ENCODE measurements at places on chromosomes 3 and 15.

DNA sequence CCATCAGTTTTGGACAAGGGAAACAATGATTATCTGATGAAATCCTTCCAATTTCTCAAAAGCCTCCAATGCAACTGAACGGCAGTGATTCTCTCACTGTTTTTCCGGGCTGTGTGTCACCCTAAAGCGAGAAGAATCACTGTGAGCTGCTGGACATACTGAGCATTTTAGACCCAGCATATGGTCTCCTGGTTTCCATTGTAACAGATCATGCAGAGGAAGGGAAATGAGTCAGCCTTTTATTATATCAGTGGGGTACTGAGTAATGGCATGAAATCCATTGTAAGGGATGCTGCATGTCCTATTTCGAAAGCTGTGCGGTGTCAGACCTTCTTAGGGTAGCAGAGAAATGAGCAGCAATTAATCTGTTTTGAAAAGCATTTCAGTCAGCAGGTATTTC is 287.1 kb downstream of the IL5RA start:
- no peak for DNase-seq

DNA sequence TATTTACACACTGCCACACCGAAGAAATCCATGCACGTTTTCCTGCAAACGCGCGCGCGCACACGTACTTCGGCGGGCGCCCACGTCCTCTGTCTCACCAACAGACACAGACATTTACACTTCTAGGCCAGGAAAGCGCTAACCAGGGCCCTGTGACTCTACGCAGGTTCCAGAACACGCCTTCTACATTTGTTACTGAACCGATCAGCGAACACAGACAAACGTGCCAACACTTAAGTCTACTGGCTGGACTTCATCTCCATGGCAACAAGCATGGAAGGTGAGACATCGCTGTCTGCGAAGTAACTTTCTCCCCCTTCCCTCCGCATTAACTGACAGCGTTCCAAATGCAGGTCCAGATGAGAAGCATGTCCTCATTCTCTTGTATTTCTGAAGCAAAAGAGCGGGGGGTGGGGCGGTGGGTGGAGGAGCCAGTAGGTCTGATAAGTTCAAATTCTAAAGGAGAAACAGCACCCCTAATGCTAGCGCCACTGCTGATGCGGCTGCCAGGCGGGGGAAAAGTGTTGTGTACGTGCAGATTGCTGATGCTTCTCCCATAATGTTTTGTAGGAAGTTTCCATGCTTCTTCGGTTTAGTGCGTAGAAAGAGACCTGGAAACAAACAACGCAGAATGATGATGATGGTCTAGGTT is at the start of gene CTXN2:
Gene CTXN2, plus strand, starts transcription at position 92 of the 652 bp plus-strand sequence. CDS start 9,636 bp downstream, outside the sequence.
- DNase-seq, result no peak

DNA sequence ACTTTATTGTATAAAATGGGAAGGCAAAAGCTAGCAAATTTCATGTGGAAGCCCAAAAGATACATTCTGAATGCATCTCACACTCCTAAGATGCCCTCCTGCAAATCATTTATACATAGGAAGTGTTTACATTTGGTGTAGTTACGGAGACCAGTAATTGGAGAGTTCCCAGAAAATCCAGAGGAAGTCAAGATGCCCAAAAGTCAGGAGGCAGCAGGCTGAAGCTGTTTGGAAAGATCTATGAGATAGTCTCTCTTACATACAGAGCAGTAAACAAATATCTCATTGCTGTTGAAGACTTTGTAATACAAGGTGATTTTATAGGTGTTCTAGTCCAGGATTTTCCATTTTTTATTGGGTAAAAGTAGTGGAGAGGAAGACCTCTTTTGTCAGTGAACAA is 8.8 kb downstream of the KLHL24 start:
- DNase-seq, result no peak

GRCh38 chr15:89142423-89142822 is 54.2 kb downstream of the ABHD2 start:
- DNase-seq, result no peak

DNA sequence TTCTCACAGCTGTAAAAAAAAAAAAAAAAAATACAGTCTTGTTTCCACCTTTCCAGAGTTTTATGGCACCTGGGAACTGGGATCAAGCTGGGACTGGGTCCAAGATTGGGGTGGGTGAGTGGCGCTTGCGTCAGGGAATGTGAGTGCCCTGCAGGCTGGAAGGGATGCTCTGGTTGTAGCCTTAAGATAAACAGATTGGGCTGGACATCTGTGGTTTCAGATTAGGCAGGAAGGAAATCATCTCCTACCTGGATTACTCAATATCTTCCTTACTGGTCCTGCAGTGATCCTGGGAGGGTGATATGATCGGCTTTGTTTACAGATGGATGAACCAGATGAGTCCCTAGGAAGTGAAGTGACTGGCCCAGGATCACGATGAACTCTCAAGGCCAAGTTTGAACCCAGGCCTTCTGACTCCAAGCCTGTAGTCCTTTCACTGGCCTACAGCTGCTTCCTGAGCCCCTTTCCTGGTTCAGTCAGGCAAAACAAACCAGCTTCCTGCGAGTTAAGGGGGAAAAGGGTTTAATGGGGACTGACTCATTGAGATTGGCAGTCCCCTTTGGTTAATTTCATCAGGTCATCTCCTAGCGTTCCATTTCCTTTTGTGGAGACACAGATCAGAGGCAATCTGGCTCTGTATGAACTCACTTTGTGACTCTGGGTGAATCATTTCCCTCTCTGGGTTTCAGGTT is 179.8 kb downstream of the THSD4 start:
- no peak for DNase-seq

DNA sequence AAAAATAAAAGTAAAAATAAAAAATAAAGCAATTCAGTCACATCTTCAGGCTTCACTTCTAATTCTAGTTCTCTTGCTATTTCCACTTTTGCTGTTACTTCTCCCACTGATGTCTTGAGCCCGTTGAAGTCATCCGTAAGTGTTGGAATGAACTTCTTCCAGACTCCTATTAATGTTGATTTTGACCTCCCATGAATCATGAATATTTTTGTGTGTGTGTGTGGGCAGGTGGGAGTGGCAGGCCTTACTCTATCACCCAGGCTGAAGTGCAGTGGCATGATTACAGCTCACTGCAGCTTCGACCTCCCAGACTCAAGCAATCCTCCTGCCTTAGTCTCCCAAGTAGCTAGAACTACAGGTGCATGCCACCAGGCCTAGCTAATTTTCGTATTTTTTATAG is 10.7 kb downstream of the USP4 start:
- no peak for DNase-seq

GRCh38 chr15:33492434-33493052 is 181.8 kb downstream of the RYR3 start:
- DNase-seq, result no peak

DNA sequence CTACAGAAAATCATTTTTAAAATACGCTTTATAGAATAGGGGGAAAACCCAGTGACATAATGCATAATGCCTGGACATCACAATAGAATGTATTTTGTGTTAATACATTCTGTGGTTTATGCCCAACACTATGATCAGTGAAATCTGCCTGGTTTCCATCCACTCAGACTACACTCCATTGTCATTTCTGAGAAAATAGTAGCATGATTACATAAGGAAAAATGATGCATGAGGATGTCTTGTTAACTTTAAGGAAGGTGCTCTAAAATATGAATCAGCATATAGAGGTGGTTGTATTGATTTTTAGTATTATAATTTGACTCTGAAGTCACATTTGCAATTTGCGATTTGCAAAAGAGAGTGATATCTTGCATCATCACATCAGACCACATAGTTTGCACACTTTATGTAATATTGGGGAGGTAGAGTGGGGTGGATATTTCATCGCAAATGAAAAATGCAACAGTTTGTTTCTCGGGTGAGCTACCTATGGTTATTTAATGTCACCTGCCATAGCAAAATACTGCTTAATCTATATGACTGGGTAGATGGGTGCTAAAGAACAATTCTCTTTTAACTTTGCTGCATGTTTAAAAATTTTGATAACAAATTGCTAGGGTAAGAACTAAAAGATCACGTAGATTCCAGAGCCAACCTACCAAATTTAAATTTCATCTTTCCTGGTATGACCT is 403.9 kb downstream of the IL5RA start:
- no peak for DNase-seq

DNA sequence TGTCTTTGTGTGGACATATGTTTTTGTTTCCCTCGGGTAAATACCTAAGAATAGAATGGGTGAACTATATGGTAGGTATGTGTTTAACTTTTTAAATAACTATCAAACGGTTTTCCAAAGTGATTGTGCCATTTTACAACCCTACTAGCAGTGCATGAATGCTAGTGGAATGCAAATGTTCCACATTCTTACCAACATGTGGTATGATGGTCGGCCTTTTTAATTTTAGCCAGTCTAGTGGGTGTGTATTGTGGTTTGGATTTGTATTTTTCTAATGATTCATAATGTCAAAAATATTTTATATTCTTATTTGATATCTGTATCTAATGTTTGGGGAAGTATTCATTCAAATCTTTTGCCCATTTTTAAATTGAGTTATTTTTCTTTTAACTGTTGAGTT is 68.2 kb upstream of the SMAD3 start:
- DNase-seq, result no peak

DNA sequence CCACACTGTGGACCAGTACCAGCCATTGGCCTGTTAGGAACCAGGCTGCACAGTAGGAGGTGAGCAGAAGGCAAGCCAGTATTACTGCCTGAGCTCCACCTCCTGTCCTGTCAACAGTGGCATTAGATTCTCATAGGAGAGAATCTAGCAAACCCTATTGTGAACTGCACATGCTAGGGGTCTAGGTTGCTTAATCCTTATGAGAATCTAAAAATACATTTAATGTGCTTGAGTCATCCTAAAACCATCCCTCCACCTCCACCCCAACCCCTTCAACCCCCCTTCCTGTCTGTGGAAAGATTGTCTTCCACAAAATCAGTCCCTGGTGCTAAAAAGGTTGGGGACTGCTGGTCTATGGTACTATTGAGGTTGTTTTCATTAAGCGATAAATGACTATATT is 49.3 kb upstream of the KCNAB1 start:
- DNase-seq, result no peak

GRCh38 chr3:149426325-149426724 is 48.2 kb upstream of the TM4SF4 start:
- no peak for DNase-seq

DNA sequence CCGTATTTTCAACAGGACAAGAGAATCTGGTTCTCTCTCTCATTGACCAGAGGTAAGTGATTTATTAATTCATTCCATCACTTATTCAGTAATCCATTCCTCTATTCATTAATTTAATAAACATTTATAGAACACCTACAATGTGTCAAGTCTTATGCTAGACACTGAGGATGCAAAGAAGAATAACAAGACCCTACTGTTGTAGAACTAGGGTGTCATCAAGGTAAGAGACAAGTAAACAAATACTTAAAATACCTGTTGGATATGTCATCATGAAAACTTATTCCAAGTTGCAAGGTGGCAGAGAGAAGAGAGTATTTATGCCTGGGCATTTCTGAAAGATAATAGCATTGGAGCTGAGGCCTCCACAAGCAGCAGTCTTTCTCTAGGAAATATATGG is 257.8 kb downstream of the CDIN1 start:
- DNase-seq, result no peak

DNA sequence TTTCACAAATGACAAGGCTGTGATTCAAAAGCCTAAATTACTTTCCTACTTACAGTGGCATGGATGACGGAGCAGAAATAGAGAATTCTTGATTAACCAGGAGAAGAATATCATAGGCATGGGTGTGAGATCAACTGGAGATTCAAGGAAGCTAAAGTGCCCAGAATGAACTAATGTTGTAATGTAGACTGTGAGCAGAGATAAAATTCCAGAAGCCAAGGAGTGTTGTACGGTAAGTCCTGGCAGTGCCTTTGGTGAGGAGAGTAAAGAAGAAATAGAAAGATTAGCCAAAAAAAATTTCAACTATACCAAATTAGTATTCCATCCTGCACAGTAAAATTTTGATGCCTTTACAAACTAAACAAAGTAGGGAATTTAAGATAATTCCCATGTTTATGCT is 75.9 kb downstream of the ZBTB20 start:
- no peak for DNase-seq

DNA sequence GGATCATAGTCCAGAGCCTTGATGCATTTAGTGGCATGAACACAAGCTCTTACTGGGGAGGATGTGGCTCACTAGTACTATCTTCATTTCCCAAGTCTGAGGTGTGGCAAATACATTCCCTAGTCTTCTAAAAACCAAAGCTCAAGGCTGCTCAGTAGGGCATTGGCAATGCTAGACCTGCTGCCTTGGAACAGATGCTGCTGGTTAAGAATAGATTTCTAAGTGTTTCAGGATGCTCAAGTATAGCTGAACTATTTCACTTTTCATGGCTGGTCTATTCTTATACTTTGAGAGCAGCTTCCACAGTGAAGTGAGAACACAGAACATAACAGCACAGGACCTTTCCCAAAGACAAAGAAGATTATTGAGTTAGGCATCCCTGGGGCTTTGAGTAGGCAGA is 178.8 kb downstream of the CHST2 start:
- DNase-seq, result no peak

DNA sequence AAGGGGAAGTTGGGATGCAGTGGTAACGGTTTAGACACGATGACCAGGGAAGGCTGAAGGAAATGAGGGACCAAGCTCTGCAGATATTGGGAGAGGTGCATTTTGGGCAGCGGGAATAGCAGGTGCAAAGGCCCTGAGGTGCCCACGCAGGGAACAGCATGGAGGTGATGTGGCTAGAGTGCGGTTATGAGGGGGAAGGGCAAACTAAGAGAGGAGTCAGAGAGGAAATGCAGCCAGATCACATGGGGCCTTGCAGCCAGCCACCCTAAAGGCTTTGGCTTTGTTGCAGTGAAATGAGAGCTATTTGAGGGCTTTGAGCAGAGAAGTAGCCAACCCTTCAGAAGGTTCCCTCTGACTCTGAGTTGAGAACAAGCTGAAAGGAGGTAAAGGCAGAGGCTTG is 2.6 kb downstream of the SPATA12 start:
- DNase-seq, result no peak

DNA sequence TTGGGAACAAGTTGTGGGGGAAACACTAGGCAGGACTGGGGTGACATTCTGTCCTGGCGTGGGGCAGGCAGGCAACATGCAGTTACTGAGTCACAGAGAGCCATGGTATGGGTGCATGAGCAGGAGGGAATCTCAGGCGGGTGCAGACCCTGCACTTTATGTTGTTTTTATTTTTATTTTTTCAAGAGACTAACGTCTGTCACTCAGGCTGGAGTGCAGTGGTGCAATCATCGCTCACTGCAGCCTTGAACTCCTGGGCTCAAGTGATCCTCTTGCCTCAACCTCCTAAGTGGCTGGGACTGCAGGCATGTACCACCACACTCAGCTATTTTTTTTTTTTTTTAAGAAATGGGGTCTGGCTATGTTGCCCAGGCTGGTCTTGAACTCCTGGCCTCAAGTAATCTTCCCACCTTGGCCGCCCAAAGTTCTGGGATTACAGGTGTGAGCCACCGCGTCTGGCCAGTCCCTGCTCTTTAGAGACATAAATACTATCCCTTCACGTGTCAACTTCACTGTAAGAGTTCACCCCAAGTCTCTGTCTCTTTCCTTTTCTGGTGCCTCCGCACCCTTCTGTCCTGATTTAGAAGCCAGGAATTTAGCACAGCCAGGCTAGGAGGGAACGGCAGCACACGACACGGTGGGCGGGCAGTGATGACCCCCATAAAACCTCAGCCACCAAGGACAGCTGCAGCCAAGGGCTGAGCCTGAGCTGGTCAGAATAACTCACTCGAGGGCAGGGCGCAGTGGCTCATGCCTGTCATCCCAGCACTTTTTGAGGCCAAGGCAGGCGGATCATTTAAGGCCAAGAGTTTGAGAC is 72.8 kb upstream of the IQSEC1 start:
- DNase-seq, result no peak

All from stimulated activated CD4-positive, alpha-beta T cell treated with anti-CD3 and anti-CD28 coated beads, TNF-alpha, amount 100 ng/mL, for 4 hours (primary cell).